ENCODE measurements at places on chromosomes 4 and X. TPM values are rescaled to one million over a fixed set of nuclear protein-coding genes. Genes with fewer than 3 reads are reported as not detected.

RHOH gene
- 9.2 TPM for total RNA-seq

GRCh38 chrX:13778916-13779315, 38.0 kb downstream of the GPM6B start:
- no peak for DNase-seq

- no peak for DNase-seq
These were observed 9.6 kb upstream of the SLC25A14 start for GRCh38 chrX:130330146-130330545.

DNA sequence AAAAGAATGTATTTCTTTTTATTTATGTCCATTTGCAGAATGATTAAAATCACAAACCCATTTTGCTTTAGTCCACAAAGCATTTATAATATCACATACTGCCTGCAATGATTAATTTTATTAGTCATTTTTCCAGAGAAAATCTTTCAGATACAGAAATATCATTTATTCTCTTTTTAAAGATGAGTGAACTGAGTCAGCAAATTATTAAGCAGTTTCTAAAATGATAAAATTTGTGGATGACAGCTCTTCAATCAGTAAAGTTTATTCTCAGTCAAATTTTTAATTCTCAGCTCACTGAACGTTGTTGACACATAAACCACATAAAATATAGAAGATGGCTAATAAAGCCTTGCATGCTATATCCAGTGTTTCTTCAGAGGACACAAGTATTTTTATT, 485.5 kb downstream of the PRR32 start:
- DNase-seq = no peak

DNA sequence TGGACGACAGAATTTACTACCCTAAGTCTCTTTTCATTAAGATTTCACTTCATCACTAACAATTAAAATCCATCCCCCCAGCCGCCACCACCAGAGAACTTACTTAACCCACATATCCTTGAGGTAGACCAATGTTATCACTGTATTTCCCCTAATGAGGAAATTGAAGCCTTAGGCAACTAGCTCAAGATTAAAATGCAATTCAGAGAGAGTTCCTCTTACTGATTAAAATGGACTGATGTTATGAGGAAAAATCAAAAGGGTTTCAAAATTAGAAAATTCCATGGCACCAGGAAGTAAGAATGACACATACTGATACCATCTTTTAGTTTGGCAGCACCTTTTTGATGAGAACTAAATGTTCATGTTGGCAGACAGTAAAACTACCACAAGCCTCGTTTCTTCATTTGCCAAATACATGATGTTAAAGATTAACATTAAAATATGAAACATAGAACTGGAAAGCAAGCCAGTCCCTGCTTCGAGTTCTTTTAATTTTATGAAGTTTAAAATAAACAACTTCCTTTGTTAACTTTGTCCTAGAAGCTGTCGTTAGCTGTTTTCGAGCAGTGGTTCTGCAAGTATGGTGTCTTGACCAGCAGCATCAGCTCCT, 69.3 kb upstream of the CCDC160 start:
- DNase-seq = no peak

DNA sequence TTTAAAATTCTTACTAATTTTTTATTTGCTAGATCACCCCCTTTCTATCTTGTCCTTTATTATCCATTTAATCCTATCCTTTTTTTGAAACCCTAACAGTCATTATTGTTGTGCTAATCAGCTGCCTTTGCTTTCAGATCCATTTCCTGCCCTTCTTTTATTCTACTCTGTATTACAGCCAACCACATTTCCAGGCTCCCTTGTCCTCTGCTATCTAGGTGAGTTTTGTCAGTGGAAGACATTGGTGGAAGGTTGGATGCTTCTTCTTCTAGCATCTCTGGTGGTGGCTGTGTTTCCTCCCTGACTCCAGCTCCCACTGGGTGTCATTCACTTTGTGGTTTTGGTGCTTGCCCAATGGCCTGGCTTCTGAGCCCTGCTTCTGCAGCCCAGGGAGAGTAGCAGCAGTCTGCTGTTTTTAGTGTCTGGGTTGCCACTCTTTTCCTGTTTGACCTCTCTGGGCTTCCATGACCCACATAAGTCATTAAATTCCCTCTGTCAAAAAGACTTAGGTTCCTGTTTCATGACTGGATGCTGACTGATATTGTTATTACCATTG, 225.2 kb upstream of the PGRMC2 start:
- DNase-seq = no peak

DNA sequence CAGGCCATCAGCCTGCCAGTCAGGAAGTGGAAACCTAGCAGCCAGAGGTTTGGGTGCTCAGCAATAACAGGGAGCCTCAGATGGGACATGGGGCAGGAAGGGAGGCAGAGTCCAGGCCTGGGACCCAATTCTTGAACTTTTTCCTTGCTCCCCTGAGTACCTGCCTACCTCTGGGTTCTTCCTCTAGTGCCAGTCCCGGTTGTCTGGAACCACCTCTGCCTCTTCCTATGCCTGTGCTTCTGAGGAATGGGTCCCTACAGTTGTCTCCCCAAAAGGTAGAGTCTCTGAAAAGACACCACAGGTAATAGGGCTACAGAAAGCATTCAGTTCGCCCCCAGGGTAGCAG, 212.4 kb upstream of the MAMLD1 start:
- DNase-seq = no peak

GRCh38 chrX:134388161-134389109, 71.5 kb upstream of the HPRT1 start:
- DNase-seq = no peak

DNA sequence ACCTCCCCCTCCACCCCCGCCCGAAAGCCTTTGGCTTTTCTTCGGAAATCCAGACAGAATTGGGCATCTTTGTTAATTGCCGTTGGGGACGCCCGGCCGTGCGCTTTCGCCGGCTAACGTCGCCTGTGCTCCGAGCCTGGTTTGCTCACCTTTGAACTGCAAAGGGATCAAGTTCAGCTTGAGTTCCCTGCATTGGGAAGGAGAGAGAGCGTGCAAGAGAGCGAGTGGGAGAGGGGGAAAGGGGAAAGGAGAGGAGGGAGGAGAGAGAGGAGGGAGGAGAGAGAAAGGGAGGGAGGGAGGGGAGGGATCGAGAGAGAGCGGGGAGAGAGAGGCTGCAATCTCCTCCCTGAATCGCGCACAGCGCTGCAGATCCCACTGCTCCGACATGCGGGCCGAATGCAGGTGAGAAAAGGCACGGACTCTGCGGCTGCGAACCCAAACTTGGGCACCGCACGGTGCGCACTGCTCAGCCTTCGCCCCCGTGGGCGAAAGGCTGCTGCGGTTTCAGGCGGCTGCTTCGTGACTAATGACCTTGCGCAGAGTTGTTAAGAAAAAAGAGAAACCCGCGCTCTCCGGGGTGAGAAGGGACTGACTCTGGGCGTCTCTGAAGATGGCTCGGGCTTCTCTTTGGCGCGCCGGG, at the start of gene PCDH7:
PCDH7 (plus strand) TSS at position 349 of the 640 bp plus-strand sequence. CDS start 1,054 bp downstream, outside the sequence.
- DNase-seq = no peak

SH3TC1 gene
- 73.1 TPM for total RNA-seq

GRCh38 chr4:106595906-106596305, 227.3 kb upstream of the GIMD1 start:
- DNase-seq = no peak

DNA sequence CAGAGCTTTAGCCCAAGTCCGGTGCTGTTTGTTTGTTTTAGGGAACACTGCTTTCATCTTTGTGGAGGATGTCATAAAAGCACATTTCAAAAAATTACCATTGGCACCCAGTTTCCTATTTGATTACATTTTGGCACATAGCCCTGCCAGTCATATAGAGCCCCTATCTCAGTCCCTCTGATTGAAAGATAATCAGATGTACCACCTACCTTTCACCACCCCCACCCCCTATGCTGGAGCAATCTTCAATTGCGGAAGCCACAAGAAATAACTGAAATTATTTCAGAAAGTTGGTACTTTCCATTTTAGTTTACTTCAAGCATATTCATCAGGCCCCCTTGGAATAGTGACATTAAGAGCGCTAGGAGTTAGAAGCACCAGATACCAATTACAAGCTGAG, 136.7 kb upstream of the RPL34 start:
- no peak for DNase-seq

Data from lower lobe of right lung (tissue), 2 donors.